HTR-8/SVneo (cell line): ENCODE measurements at places on chromosomes 16 and 17.
A peak's percentile ranks its signal among the peaks of the same experiment; 100 is the strongest.

DNA sequence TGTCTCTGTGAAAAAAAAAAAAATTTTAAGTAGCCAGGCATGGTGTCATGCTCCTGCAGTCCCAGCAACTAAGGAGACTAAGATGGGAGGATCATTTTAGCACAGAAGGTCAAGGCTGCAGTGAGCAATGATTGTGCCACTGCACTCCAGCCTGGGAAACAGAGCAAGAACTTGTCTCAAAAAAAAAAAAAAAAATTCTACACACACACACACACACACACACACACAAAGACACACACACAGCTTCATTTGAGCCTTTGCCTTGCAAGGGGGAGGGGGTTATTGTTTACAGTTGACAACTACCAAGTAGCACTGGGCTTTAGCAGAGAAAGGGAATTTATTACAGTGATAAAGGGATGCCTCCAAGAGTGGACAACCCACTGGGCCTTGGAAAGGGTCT, 4.9 kb upstream of the POLR3E start:
- no peak for DNase-seq

DNA sequence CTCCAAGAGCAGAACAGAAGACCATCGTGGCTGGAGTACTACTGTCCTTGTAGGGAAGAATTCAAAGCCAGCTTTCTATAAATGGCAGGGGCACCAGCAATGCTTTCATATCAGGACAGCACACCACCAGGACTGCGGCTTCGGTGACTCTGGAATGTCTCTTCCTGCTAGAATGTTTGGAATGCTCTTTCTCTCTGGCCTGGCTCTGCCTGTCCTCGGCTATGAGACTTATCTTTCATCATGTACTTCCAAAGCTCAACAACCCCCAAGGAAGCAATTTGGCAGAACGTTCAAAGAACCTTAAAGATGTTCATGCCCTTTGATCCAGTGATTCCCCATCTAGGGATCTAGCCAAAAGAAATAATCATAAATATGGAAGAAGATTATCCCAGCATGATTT, 52.7 kb upstream of the NOG start:
- peak; percentile 58 for DNase-seq

DNA sequence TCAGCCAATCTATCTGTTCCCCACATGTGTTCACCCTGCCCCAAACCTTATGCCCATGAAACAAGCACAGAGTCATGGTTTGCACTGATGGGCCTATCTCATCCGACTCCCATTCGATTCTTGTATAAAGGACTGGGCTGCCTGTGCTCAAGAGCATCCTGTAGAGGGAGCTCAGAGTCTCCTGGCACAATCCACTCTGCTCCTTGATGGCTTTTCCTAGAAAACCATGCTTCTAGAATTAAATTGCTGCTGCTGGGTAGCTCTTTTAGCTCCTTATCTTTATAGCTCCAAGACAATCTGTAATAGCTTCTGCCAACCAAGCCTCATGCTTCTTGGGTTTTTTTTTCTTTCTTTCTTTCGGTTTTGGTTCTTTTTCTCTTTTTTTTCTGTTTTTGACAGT, 9.7 kb downstream of the ZNF19 start:
- peak; percentile 45 for DNase-seq

DNA sequence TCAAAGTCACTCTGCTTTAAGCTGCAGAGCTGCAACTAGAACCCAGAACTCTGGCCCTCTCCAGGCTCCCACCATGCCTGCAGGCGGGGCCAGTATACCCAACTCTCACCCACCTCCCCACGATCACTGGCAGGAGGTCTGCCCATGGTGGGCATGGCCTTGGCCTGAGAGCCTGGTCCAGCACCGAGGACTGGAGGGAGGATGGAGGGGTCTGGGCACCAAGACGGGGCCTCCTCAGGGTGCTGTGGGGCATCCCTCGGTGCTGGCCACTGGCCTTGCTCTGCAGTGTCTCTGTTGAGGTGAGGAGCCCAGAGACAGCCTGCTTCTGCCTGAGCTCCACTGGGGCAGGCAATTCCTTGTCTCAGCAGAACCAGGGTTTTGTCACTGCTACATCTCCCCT, 1.5 kb upstream of the KRT16 start:
- no peak for DNase-seq

DNA sequence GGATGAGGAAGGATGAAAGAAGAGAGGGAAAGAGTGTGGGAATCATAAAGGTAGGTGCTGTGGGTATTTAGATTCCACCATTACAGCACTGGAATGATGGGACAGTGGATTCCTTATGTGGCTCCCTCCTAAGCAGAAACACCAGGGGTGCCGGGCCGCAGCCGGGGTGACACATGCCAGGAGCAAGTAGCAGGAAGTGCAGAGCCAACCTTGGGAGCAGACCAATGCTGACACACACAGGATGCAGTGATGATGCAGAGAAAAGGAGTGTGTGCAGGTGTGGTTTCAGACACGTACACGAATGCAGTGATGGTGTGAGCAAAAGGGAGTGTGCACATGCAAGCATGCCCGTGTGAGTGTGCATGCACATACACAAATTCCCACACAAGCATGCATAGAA, 338.0 kb downstream of the SLC39A11 start:
- no peak for DNase-seq

DNA sequence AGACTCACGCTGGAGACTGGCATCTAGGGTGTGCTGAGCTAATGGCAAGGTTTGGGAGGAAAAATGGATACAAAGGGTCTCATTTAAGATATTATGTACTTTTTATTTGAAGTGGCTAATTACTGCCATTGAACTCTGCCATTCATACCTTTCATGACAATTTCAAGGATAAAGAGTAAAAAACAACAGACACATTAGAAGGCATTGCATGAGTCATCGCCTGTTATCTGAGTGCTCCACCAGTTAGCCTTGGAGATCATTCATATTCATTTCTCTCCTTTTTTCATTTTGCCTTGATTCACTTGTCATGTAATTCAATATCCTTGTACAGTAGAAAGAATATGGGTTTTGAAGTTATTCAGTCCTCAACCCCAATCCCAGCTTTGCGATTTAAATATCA, 109.5 kb downstream of the CDH8 start:
- no peak for DNase-seq

DNA sequence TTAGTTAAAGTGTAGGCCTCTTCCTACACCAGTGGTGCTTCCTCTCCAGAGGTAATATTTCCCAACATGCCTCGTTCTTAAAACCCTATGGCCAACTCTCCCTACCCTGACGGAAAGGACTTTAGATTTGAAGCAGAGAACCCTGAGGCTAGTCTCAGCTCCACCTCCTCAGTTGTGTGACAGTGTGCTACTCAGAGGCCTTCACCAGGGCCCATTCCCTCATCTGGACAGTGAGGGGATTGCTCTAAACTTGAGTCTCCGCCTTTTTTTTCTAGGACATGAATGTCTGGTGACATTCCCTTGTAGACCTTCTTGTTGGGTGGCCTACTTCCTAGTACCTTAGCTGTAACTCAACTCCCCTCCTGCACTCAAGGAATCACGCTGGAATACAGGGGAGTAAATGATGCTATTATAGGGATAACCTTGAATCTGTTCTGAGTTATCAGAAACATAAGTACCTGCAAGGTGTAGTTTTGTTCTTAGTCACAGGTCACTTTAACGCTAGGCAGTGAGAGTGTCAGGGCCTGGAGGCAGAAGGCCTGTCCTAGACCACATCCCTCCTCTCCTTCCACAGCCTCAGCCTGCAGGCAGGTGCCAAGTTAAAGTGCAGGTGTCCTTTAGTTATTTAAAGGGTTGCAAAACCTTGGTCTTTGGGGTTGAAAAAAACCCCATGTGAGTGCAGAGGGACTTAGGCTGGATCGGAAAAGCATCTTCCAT, 26.9 kb downstream of the LDHD start:
- no peak for DNase-seq

DNA sequence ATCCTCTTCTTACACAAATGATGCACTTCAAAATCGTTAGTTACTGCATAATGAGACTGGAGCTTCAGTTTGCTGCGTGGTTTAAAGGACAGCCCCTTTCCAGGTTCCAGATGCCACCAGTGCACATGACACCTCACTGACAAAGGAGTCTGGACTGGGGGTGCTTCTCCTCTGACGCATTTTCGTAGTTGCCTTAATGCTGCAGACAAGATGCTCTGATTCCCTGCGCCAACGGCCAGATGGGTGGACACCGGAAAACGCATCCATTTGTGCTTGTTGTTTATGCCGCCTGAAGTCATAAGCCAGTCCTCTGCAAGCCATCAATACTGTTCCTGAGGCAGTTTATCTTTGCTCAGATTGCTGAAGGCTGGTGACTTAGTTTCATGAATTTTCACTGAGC, 16.0 kb downstream of the FBXO31 start:
- no peak for DNase-seq

- no peak for DNase-seq
Observed at GRCh38 chr16:11583889-11584565, 2.7 kb downstream of the LITAF start.

- no peak for DNase-seq
Observed at GRCh38 chr16:2776500-2777139, 460 bp downstream of the ELOB start.

DNA sequence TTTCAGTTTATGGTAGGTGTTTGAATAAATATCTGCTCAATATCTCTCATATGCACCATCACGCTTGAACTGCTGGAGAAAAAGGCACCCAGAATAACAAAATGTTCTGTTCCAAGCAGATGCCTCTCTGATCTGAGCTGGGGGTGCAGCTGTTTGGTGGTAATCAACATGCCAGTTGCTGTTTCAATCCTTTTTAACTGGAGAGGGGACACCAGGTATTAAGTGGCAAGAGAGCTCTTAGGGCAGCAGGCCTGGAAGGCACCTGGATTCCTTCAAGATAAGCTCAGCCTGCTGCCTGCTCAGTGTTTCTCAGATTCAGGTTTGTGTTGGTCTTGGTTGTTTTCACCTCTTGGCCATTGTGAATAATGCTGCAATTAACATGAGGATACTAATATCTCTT, 27.2 kb upstream of the VAT1L start:
- no peak for DNase-seq

DNA sequence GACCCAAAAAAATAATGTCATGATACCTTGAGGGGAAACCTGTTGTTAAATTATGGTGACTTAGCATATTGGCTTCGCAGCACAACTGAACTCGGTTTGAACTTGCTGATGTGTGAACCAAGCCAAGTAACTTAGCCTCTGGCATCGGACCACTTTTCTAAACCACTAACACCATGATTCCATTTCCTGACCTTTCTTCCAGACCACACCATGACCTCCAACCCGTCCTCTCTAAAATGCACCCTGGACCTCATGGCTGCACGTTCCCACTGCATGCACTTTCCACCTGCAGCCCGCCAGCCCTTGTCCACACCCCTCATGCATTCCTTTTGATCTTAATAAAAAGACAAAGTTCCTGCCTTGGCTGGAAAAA, 29.3 kb downstream of the DYNLRB2 start:
- peak; percentile 36 for DNase-seq

GRCh38 chr17:59067756-59068155, 38.9 kb downstream of the TRIM37 start:
- DNase-seq: no peak

- no peak for DNase-seq
Observed at GRCh38 chr16:19363740-19364139, 53.9 kb upstream of the TMC5 start.

DNA sequence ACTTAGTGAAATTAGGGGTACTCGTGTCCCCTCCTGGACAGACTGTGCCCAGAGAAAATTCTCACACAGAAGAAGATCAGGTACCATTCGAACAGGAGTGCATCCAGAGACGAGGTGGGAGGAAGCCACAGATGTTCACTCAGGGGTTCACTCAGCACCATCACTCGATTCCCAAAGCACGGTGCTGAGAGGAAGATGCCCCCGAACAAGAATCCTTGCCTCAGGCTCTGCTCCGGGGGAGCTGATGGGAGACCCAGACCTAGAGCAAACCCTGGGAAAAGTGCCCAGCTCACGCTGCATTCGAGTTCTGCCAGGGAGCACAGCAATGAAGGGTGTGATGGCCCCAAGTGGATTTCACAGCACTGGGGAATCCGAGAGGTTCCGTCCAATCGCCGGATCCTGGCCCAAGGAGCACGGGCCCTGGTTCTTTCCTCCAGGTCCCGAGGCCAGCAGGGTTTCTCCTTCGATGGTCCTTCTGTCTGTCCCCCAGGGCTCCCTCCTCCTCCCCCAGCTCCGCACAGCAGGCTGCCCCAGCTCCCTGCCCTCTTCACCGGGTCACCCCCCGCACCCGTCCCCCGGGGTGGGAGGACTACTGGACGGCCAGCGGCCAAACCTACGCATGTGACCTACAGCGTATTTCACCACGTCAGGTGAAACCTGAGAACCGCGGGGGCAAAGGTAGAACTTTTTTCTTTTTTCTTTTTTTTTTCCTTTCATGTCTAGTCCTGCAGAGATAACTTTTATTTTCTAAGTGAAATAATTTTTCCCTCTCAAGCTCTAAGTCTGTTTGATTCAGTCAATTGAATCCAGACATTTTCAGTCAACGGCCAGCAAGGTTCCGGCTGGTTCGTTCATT, 10.2 kb upstream of the UBE2I start:
- no peak for DNase-seq

GRCh38 chr17:39252788-39253460, 27.2 kb upstream of the STAC2 start:
- no peak for DNase-seq

GRCh38 chr16:57867000-57867561, 64.8 kb upstream of the KIFC3 start:
- no peak for DNase-seq

GRCh38 chr16:72109300-72109699, 15.7 kb downstream of the DHX38 start:
- no peak for DNase-seq

DNA sequence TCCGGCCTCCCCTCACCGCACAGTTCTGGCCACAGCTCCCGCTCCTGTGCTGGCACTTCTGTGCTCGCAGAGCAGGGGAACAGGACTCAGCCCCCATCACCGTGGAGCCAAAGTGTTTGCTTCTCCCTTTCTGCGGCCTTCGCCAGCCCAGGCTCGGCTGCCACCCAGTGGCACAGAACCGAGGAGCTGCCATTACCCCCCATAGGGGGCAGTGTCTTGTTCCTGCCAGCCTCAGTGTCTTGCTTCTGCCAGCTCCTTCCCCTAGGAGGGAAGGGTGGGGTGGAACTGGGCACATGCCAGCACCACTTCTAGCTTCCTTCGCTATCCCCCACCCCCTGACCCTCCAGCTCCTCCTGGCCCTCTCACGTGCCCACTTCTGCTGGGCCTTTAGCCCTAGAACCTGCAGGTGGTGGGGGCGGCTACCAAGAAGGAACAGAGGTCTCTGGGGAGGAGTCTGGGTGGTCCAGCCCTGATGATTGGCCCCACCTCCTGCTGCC, 645 bp upstream of the ELMO3 start:
- DNase-seq: no peak

- DNase-seq: no peak
Observed at GRCh38 chr17:2801841-2802240, 5.6 kb downstream of the RAP1GAP2 start.

- no peak for DNase-seq
Observed at GRCh38 chr17:65366102-65366844, 195.2 kb downstream of the AXIN2 start.

- DNase-seq: no peak
Observed at GRCh38 chr17:41420134-41420533, 4.3 kb downstream of the KRT37 start.

DNA sequence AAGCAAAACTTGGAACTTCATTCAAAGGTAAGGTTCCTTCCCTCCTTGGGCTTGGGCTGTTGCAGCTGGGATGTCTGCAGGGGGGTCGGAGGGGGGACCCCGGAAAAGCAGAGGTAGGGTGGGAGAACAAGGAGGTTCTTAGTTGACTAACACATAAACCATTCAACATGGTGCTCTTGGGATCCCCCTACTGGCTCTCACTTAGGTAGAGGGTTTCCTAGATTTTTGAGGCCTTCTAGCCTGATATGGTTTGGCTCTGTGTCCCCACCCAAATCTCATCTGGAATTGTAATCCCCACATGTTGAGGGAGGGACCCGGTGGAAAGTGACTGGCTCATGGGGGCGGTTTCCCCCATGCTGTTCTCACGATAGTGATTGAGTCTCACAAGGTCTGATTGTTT, 93.9 kb downstream of the RGS9 start:
- DNase-seq: no peak

GRCh38 chr16:2090481-2090776, 42.6 kb downstream of the TSC2 start:
- DNase-seq: no peak
